ENCODE measurements at places on chromosomes 11 and 22.

- no peak for DNase-seq
Observed at GRCh38 chr11:101907815-101908214, 7.0 kb upstream of the CEP126 start.

DNA sequence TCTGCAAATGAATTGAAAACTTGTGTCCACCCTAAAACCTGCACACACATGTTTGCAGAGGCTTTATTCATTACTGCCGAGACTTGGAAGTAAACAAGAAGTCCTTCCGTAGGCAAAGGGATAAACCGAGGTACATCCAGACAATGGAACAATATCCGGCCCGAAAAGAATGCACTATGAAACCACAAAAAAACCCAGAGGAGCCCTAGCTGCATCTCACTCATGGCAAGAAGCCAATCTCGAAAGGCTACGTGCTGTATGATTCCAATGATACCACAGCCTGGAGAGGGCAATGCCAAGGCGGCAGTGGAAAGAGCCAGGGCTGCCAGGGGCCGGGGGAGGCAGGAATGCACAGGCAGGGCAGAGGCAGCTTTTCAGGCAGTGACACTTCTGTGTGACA is 3.2 kb upstream of the MRPL23 start:
- DNase-seq = no peak

GRCh38 chr11:32088117-32088941 is 2.5 kb upstream of the RCN1 start:
- DNase-seq = no peak

- DNase-seq = no peak
Observed at GRCh38 chr11:4464216-4465159, 15.4 kb downstream of the OR52K2 start.

DNA sequence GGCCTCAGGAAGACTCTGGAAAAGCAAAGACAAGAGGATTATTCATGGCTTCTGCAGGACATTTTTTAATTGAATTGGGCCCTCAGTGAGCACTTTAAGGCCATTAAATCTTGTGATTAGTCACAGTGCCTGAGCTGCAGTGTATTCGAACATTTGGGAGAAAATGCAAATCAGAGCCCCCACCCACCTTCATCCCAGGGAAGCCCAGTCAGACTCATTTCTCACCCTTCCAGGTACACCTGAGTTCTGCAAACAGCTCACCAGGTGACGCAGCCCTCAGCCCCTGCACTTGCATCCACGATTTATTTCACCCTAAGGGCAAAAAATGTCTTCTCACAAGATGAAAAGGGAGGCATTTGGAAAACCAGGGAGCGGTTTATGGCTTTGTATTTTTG is 128.7 kb downstream of the MPPED1 start:
- no peak for DNase-seq

- DNase-seq = no peak
Observed at GRCh38 chr22:45188779-45189178, 25.1 kb downstream of the NUP50 start.

DNA sequence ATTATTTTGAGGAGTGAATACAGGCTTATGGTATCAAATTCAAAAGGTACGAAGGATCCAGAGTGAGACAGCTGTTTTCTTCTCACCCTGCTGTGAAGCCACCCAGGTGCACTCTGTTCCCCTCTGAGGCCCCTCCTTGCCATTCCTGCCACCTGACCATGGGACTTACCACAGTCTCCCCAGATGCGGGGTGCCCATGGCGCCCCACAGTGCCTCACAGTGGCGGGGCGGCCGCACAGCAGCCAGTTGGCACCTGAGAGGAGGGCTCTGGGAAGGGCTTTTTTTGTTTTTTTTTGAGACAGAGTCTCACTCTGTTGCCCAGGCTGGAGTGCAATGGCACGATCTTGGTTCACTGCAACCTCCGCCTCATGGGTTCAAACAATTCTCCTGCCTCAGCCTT is 151.7 kb downstream of the CEP164 start:
- DNase-seq = no peak

DNA sequence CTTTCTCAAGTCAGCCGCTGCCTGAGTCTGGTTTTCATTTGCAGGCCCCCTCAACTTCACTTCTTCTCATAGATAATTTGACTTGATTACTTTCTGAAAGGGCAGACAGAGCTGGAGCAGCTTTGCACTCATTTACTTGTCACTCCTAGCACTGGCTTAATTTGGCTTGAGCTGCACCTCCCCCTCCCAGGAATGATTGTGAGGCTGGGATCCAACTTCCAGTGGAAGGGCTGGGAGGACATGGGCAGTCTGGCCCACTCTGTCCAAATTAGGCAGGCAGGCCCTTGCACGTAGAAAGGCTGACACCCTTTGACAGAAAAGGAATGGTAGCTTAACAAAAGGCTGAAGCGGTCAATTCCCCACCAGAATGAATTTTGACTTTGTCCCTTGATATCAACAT is 453.9 kb downstream of the ETS1 start:
- no peak for DNase-seq

DNA sequence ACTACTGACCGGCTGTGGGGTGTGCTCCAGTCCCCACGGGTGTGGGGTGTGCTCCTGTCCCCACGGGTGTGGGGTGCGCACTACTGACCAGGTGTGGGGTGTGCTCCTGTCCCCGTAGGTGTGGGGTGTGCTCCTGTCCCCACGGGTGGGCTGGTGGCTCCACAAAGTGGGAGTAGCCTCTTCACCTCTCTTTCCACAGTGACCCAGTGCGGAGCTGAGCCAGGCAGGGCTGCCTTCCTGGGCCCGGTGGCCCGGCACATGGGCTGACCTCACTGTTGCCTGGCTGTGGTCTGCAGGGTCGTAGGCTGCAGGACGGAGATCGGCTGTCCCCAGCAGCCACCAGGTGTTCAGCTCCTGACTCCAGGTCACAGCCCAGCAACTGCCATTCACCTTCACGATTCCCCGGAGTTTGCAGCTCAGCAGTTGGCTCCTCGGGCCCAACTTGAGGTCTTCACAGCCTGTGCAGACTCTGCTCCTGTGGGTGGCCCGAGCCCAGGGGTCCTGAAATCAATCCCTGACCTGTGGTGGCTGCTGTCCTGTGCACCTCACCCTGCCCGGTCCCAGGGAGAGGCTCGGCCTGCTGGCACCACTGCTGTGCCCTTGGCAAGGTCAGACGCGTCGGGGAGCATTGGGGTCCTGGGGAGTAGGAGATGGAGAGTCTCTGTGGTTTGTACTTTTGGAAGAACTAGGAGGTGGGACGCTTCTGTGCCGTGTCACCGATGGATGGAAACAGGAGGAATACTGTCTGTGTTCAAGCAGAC is 414.3 kb downstream of the TBC1D22A start:
- no peak for DNase-seq

All from NCI-H2081 treated with DMSO at 0.1 percent for 48 hours (cell line).